ENCODE measurements at places on chromosomes 1 and 21.

GRCh38 chr1:186325239-186325638 is 49.8 kb downstream of the TPR start:
- no peak for DNase-seq

DNA sequence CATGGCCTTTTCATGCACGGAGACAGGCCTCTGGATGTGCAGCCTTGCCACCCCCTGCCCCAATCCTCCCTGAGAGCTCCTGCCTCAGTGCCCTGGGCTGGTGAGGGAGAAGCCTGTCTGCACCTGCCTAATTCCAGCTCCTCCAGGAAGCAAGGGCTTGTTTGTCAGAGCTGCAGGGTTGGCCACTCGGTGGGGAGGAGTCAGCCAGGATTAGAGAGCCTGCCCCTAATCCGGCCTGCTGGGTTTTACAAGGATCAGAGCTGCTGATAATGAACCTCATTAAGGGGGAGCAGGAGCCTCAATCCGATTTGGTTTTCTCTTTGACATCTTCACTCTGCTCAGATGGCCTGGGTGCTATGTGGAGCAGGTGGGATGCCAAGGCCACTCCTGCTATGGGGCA is 31.9 kb upstream of the LHX4 start:
- DNase-seq: peak; percentile 34

- DNase-seq: no peak
Observed at GRCh38 chr21:16821588-16821987, 691.3 kb upstream of the CXADR start.

DNA sequence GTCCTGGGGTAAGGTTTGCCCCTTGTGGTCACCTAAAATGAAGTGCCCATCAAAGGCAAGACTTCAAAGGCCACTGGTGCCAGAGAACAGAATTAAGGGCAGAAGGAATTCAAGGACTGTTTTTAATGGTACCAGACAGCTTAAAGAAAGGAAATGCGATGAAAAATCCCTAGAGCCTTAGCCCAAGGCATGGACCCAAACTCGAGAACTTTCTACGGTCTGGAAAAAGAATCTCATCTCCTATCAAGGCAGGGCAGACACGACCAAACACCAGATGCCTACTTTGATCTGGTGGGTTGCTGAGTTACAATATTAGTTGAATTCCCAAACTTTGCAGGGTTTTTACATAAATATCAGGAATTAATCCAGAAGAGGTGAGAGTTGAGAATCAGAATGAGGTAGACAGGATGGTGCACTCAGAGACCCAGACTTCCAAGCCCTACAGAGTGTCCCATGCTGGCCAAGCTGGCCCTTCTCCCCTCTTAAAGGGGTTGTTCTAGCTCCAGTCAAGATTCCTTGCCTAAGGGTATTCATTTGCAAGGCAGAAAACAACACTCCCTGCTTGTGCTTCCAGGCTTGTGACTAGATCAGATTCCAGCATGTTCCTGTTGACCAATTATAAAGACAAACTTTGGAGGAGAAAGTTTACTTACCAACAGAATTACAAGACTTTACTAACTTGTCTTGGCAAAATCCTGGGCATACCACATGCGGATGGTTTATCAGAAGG is 48.0 kb downstream of the EDN2 start:
- no peak for DNase-seq

- DNase-seq: no peak
Observed at GRCh38 chr1:77228836-77229235, 9.6 kb upstream of the PIGK start.

GRCh38 chr1:159197561-159198557 is 6.8 kb upstream of the ACKR1 start:
- peak; percentile 62 for DNase-seq

DNA sequence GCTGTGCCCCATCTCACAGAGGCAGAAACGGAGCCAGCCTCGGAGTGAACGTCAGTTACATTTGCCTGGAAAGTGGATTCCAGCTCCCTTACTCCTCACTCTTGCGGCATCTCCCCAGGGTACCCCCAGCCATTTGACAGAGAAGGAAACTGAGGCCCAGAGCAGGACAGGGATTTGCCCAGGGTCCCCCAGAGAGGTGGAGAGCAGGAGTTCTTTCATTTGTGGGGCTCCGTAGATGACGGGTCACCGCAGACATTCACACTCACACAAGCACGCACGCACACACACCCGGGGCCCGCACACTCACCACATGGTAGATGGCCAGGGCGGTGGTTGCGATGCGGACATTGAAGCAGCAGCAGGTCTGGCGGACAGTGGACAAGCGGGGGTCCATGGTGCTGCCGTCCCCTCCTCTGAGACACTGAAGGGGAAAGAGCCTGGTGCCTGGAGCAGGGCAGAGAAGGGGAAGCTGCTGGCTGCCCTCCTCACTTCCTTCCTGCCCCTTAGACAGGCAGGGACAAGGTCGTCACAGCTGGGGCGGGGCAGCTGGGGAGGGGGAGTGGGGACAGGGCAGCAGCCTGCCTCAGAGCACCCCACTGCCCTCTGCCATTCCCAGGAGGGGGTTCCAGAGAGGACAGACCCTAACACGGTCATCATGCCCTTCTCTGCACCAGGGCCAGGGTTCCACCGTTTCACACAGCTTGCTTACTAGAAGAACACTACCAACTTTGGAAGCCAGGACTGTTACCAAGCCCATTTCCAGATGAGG is at the start of gene LAPTM5:
TSS of gene LAPTM5 (minus strand) at position 423 of the 769 bp plus-strand sequence. CDS start at position 394, 29 bp downstream.
- DNase-seq: no peak

DNA sequence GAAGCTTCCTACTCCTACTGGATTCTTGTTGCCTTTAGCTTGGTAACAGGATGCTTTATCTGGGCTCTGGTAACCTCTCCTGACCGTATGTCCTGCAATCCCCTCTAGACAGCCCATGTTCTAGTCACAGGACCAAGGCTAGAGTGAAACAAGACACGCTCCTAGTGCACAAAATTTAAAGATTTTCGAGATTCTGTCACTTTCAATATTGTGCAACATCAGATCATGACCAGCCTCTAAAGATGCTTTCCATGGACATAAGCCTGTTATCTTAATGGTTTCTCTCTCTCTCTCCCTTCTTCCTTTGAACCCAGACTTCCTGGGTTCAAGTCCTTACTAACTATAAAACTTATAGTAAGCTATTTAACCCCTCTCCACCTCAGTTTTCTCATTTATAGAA is 1.6 kb upstream of the LY9 start:
- no peak for DNase-seq

- no peak for DNase-seq
Observed at GRCh38 chr1:87089823-87090222, 175.4 kb downstream of the HS2ST1 start.

DNA sequence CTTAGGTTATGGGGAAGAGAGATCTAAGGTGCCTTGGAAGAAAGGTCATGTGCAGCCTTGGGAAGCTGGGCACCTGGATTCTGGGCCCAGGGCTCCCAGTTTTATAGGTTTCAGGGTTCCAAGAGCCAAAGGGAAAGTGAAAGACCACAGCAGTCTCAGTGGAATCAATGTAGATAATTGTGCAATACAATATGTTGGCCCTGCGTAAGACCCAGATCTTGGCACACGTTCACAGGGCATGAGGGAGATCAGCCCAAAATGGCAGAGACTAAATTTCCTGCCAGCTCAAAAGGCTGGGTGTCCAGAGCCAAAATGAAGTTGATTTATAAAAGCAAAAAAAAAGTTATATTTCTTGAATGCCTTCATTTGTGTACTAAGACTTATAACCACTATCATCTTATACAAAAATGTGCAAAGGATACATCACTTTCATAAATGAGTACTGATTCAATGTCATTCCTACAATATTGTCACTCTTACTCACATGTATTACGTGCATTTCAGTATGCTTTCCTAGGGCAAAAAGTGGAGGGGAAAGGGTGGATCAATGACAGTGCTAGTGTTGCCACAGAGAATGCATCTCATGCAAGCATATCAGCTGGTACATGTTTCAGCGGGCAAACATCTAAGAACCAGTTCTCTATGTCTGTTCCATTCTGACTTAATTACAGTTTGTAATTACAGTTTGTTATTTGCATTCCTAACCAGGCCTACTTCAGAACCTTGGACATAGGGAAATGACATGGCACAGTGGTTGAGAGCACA is 22.5 kb upstream of the NPL start:
- DNase-seq: no peak

DNA sequence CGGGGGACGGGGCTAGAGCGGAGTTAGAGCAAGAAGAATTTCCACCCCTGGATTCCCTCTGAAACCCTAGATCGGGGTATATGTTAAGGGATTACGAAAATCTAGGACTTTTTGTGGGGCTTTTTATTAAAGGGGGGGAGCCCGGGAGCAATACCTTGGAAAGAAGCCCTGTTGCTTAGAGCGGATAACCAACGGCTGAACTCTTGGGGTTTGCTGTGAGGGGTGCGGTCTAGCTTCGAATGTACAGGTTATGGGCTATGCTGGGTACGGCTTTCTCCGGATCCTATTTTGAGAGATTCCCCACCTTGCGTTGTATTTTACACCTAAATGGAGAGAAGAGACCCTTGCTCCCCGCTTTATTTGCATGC is 626 bp downstream of the DYRK3 start:
- DNase-seq: peak; percentile 48

GRCh38 chr1:165666152-165666825 is 32.1 kb downstream of the ALDH9A1 start:
- DNase-seq: no peak

- DNase-seq: no peak
Observed at GRCh38 chr1:110440877-110441276, 10.1 kb upstream of the PROK1 start.

DNA sequence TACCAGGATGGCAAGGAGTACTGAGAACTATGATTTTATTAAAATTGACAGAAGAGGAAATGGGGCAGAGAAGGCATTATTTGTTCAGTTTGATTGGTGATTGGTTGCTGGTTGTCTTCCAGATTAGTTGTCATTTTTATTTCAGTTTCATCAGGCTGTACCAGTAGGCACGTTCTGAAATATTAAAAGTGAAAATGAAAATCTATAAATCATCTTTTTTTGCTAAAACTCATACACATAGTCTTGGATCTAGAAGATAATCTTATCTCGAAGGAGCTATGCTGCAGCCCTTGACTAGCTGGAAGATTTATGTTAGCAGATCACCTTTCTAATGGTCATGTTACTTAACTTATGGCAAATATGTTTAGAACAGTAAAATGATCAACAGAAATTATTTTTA is 29.0 kb downstream of the NEK7 start:
- no peak for DNase-seq

GRCh38 chr21:39184050-39184980 is 1.1 kb upstream of the PSMG1 start:
- no peak for DNase-seq

DNA sequence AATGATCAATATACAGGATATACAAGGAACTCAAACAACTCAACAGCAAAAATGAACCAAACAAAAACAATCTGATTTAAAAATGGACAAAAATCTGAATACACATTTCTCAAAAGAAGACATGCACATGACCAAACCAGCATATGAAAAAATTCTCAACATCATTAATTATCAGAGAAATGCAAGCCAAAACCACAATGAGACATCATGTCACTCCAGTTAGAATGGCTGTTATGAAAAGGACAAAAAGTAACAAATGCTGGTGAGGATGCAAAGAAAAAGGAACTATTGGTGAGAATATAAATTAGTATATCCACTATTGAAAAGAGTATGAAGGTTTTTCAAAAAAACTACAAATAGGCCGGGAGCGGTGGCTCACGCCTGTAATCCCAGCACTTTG is 42.0 kb downstream of the FCRL3 start:
- DNase-seq: no peak

- DNase-seq: peak; percentile 8
Observed at GRCh38 chr1:92118826-92119225, 38.7 kb downstream of the BTBD8 start.

DNA sequence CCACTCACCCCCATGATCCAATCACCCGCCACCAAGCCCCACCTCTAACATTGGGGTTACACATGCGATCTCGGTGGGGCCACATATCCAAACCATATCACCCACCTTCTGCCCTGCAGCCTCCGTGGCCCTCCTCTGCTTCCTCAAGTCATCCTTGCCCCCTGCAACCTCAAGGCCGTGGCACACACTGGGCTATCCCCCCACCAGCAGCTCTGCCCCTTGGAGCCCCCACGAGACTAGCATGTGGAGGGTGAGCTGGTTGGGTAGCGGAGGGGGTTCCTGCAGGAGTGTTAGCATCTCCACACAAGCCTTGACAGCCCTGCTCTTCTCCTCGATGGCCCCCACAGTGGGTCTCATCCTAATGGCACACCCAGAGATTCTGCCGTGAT is 100.8 kb downstream of the TOMM20 start:
- no peak for DNase-seq

DNA sequence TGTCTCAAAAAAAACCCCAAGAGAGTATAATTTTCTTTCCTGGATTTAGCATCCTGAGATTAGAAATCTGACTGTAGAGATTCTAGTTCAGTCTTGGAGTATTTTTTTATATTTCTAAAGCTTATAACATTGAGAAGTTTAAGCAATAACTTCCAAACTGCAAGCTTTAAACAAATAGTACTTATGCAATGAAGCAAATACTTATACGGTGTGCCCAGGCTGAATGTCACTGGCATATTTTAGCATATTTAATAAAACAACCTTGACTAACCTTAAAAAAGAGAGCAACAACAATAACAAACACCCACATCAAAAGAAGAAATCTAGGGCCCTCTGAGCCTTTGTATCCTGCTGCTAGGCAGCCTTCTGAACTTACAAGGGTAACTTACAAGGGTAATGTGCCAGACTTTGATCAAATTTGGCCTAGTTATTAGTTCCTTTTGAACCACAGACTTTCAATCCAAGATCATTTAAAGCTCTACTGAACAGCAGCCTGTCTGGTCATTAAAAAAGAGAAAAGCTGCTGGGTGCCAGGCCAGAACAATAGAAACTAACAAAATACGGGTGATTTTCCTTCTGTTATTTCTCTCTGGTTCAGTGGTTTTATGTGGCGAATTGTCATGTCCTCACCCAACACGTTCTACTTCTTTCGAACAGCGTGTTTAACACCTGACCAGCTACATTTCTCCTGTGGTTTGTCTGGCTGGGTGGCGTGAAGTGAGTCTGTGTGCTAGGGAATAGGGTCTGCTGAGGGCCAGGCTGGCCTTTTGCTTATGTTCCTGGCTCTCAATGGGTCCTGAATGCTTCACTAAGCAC is 16.2 kb downstream of the MTOR start:
- DNase-seq: no peak

- DNase-seq: peak; percentile 49
Observed at GRCh38 chr1:186440584-186440983, 20.3 kb downstream of the PDC start.

DNA sequence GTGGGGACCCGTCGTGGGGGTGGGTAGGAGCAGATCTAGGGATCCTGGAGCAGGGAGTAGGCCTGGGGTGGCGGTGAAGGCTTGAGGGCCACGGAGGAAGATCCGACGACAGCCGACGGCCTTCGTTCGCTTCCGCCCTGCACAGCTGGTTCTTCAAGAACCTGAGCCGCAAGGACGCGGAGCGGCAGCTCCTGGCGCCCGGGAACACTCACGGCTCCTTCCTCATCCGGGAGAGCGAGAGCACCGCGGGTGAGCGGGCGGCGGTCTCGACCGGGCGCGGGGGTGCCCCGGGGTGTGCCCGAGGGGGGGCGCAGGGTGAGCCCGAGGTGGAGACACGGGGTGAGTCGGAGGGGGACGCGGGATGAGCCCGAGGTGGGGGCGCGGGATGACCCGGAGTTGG is 16.5 kb upstream of the HDAC1 start:
- DNase-seq: no peak

DNA sequence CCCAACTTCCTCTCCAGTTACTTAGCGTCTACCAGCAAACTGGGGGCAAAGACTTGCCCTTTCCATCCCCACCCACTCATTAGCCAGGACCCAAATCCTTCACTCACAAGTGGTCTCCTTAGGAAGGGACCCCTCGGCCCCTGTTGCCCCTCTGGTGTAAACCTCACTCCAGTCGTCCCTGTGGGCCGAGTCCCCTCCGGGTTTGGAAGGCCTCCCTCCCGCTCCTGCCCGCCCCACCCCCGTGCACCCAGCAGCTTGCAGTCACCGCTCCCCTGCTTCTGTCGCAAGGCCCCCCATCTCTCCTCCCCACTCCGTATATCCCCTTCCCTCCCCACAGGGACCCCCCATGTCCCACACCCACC is 1.2 kb downstream of the EFHD2 start:
- DNase-seq: no peak

Data from RWPE1 (cell line).